ENCODE measurements at places on chromosomes 12 and 14. TPM values are rescaled to one million over a fixed set of nuclear protein-coding genes. Genes with fewer than 3 reads are reported as not detected.
A peak's percentile ranks its signal among the peaks of the same experiment; 100 is the strongest.

The IFNG-AS1 gene
- 0.41 TPM for total RNA-seq

DNA sequence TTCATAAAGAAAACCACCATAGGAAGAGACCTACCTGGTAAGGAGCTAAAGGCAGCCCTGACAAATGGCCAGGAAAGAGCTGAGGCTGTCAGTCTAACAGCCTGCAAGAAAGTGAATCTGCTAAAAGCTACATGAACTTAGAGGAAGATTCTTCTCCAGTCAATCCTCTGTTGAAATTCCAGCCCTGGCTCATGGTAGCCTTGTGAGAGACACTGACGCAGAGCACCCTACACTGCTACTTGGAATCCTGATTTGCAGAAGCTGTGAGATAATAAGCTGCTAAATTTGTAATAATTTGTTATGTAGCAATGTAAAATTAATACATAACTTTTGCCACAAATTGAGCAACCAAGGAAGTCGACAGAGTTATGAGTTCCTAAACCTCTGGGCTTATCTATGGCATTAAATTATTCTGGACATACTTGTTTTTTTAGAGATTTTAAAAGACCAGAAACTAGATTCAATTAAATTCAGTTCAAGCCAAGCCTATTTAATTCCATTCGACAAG is 257.0 kb downstream of the ETNK1 start:
- DNase-seq, result no peak

The APAF1 gene
- 21.2 TPM for total RNA-seq

GRCh38 chr14:34254571-34254970 is 207.5 kb downstream of the SPTSSA start:
- no peak for DNase-seq

DNA sequence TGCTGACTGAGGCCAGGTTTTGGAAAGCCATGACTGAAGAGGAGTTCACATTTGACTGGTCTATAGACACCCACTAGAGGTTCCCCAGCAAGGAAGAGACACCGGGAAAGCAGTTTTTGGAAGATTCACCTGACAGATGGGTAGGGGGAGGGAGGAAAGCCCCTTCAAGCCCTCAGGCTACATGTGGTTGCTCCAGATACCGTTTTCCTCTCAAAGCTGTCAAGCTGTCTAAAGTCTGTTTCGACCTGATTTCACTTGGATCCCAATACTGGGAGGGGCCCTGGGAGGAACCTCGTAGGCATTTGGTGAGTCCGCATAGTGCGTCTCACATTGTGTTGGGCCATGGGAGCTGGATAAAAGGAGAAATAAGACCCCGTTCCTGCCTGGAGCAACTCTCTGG is 1.7 kb upstream of the LRP1 start:
- no peak for DNase-seq

- DNase-seq, result no peak
These were observed 102.2 kb downstream of the TMX1 start for GRCh38 chr14:51342226-51342625.

- DNase-seq, result no peak
These were observed 172.3 kb downstream of the PPM1H start for GRCh38 chr12:62762645-62763044.

- DNase-seq, result no peak
These were observed 72.2 kb downstream of the DENND5B start for GRCh38 chr12:31518680-31519227.

The SLC4A8 gene
- total RNA-seq, result 2.6 TPM

DNA sequence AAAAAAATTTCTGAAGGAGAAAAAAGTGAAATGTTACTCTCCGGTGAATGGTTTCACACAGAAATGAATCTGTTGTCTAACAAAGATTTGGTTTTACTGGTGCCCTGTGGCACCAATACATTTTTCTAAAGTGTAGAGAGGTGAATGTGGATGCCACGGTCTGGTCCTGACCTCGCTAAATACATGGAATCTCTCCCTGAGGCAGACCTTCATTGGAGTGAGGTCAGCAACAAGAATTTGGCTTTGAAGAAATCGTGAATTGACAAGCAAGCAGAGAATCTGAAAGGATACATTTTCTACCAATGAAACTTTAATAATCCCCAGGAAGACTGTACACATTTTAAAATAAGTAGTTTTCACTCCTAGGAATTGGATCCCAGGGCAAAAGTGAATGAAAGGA is 81.2 kb upstream of the OTOGL start:
- no peak for DNase-seq

DNA sequence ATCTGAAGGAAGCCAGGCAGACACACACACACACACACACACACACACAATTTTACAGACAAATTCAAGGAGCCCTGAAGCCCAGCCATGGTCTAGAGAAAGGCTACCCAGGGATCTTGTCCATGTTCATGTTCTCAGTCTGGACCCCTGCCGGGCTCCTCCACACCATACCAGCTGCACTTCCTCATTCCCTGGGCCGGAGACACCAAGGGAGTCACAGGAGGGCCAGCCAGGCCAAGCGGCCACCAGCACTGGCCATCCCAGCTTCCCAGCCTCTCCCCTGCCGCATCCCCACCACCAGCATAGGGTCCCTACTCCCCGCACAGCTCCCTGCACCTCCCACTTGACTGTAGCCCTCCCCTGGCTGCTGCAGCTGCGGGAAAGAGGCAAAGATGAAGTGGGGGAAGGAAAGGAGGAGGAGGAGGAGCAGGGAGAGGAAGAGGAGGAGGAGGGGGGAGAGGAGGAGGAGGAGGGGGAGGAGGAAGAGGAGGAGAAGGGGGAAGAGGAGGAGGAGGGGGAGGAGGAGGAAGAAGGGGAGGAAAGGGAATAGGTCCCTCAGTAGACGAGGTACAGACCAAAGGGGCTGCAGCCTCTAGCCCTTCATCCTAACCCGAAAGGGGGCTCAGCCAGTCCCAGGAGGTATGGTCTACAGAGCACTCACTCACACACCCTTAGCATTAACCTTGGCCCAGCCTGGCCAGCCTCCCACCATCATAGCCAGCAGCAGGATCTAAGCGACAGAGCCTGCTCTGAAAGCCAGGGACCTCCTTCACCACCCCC is 293.2 kb downstream of the DPF3 start:
- DNase-seq, result no peak

The TMCC3 gene
- 0.12 TPM for total RNA-seq

The TRIM9 gene
- total RNA-seq, result 0.31 TPM

- no peak for DNase-seq
These were observed 14.2 kb downstream of the RPS6KL1 start for GRCh38 chr14:74908861-74909341.

The KRT8 gene
- not detected for total RNA-seq

- no peak for DNase-seq
These were observed 118.8 kb downstream of the SCARB1 start for GRCh38 chr12:124744659-124745464.

The LALBA gene
- total RNA-seq, result not detected

The FBRSL1 gene
- 80.2 TPM for total RNA-seq

The HVCN1 gene
- total RNA-seq, result 13.8 TPM

- no peak for DNase-seq
These were observed 117.4 kb upstream of the RTL1 start for GRCh38 chr14:101020834-101021370.

- DNase-seq, result no peak
These were observed 35.4 kb downstream of the DIO3 start for GRCh38 chr14:101596742-101597141.

GRCh38 chr12:132354211-132354981 is 25.0 kb upstream of the GALNT9 start:
- no peak for DNase-seq

- no peak for DNase-seq
These were observed 122.6 kb downstream of the ADGRD1 start for GRCh38 chr12:131076296-131076695.

GRCh38 chr12:99131751-99132199 is 486.7 kb downstream of the APAF1 start:
- no peak for DNase-seq

GRCh38 chr14:93207468-93208308 is 632 bp downstream of the UBR7 start:
- DNase-seq, result no peak

DNA sequence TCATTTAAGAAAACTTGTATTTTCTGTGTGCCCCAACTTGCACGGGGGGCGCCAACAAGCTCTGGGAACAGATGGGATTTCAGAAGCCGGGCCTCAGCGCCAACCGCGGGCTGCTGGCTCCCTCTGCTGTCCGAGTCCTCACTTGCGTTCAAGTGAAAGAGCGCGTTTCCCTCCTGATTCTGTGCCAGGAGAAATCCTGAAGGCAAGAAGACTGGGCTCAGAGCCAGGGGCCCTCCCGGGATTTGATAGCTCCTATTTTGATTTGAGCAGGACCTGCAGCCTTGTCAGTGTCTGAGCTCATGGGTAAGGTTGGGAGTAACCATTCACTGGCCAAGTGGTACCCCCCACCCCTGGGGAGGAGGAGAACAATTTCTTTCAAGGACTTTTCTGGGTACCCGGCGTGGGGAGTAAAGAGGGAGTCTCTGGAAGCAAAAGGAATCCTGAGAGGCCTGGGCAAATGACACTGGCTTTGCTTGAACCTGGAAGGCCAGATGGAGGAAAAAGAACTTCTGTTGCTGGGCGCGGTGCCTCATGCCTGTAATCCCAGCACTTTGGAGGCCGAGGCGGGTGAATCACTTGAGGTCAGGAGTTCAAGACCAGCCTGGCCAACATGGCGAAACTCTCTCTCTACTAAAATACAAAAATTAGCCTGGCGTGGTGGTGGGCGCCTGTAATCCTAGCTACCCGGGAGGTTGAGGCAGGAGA is 179.0 kb upstream of the RGS6 start:
- DNase-seq, result peak; percentile 34

DNA sequence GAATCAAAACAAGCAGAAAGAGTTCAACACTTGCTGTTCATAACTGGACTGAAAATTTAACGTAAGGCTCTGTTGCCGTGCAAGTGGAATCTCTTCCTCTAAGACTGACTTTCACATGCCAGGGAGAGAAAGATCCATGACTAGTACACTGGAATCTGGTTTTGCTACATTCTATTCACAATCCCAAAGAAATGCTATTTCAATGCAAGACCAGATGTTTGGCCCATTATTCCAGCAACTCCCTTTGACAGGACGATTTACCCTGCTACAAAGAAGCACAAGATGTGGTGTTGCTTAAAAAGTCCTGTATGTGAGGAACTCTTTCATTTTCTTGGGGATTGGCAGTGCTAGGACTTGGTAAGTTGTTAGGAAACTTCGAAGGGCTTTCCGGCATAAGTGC is 17.4 kb downstream of the RFC5 start:
- DNase-seq, result no peak

The SMARCC2 gene
- 124 TPM for total RNA-seq

GRCh38 chr12:113482334-113482733 is 10.7 kb upstream of the LHX5 start:
- DNase-seq, result no peak

The AQP2 gene
- not detected for total RNA-seq

- DNase-seq, result no peak
These were observed 37.3 kb upstream of the ATXN2 start for GRCh38 chr12:111636209-111636945.

The ESPL1 gene
- 61.2 TPM for total RNA-seq

DNA sequence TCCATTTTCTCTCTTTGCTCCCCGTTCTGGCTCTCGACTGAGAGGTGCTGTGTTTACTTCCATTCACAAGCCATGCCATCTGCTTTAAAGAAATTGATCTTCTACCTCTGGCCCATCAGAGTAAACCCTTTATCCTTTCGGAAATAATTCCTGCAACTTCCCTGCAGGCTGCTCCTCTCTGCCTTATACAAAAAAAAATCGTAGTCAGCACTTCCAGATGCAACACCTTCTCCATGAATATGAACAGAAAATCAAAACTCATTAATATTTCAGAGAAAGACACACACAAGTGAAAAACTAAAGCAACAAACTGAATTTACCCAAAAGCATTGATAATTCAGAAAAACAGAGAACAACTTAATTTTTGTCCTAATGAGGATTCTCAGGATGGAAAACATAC is 127.6 kb upstream of the FSCB start:
- DNase-seq, result no peak

DNA sequence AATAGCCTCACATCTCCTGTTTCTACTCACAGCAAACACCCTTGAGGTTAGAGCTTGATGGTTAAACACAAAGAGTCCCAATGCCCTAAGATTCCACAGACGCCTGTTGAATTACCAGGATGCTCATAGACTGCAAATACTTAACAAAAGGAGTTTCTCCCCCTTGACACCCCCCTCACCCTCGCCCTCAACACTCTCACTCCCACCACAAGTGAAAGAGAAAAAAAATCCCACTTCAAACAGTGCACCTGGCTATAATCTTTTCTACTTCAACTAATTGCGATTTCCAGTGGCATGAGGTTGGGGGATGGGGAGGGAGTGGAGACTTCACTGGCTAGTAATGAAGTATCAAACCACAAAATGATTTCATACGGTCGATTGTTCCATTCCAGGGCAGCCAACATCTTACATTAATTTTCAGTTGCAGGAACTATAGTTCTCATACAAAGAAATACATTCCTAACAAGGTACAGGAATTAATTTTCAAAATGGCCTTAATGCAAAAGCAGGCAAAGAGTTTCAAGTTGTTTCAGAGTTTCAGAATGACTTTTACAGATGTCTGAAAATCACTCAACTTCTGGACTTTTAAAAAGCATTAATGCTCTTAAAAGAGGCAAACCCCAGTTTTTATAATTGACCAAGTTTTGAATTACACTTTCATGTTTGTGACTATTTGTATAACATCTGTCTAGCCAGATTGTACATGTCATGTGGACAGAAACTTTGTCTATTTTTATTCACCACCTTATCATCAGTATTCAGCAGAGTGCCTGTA is 390.7 kb downstream of the C12orf75 start:
- no peak for DNase-seq

The TIGAR gene
- 14.4 TPM for total RNA-seq

GRCh38 chr12:124514145-124514995 is 53.0 kb downstream of the NCOR2 start:
- DNase-seq, result no peak

DNA sequence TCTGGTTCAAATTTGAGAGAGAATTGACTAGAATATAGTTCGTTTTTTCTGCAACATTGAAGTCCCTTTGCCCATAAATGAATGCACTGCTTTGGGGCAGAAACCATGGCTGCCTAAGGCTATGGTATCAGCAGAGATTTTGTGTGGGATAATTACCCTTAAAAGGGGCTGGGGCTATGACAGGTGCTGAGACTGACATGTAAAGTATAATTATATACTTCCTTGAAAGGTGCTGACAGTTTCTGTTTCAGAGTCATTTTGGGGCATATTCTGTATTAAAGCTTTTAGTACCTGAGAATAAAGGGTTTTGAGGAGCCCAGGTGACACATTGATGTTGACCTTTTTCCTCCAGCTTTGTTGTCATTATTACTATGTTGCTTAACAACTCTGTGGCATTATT is 150.3 kb upstream of the PTPRQ start:
- no peak for DNase-seq
